ENCODE measurements at places on chromosomes 6 and 20.

- no peak for DNase-seq
Measured at GRCh38 chr20:63507083-63507743, 8.3 kb upstream of the EEF1A2 start.

DNA sequence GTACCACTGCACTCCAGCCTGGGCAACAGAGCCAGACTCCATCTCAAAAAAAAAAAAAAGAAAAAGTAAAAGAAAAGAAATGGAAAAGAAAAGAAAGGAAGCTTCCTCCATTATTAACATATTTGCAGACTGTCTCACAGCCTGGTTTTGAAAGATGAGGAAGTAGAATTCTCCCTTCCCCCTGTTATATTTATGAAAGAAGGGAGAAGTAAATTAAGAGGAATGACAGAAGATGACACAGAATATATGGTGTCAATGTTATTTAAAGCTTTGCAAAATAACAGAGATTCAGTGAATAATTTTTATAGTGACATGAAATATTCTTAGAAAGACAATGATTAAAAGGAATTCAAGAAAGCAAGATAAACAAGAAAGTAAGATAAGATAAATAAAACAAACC lies 83.7 kb upstream of the PRSS16 start:
- no peak for DNase-seq

DNA sequence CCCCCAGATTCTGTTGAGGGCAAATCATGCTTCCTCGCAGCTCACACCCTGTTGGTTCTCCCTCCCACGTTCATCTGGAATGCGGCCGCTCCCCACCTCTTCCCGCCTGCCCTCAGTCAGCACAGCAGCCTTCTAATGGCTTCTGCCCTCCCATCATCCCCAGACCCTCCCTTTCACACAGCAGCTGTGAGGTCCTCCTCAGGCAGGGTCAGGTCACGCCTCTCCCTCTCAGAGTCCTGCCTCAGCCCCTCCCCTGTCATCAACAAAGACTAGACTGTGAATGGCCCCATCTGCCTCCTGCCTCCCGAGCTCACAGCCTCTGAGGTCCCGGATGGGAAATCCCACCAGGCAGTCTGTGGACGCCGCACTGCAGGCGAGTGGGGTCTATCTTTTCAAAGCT lies 7.9 kb upstream of the BHLHE23 start:
- DNase-seq, result no peak

GRCh38 chr6:136226674-136227377 lies 23.3 kb downstream of the MTFR2 start:
- DNase-seq, result no peak

GRCh38 chr6:46538800-46539480 lies 47.7 kb upstream of the RCAN2 start:
- DNase-seq, result no peak

- DNase-seq, result no peak
Measured at GRCh38 chr6:159854959-159855358, 35.8 kb upstream of the MAS1 start.

GRCh38 chr6:155026022-155026705 lies 31.0 kb downstream of the TIAM2 start:
- DNase-seq, result no peak

GRCh38 chr6:52872031-52872430 lies 31.4 kb upstream of the GSTA5 start:
- DNase-seq, result no peak

GRCh38 chr20:5056801-5057599 lies 55.7 kb upstream of the SLC23A2 start:
- DNase-seq, result peak; percentile 85

- no peak for DNase-seq
Measured at GRCh38 chr6:53605543-53606235, 59.9 kb downstream of the KLHL31 start.

DNA sequence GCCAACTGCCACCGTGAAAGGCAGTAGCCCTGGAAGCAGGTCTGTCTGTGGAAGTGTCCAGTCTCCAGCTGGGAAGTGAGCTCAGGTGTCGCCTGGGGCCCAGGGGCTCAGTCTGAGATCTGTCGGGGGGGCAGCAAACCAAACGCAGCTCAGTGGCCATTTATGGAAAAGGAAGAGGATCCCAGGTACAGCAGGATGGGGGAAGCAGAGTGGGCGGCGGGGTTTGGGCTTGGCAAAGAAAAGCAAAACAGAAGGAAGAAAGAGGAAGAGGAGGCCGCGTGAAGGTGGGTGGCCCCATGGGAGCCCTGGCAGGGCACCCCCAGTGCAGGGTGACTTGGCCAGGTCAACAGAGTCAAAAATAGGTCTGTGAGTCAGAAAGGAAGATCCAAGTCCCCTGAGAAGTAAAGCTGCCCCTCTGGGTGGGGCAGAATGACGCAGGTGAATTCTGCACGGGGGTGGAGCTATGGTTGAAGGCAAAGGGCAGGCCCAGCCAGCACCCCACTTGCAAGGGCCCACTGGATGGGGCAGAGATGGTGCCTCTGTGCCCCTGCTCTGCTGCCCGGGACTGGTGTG lies 5.3 kb downstream of the PXDC1 start:
- no peak for DNase-seq

DNA sequence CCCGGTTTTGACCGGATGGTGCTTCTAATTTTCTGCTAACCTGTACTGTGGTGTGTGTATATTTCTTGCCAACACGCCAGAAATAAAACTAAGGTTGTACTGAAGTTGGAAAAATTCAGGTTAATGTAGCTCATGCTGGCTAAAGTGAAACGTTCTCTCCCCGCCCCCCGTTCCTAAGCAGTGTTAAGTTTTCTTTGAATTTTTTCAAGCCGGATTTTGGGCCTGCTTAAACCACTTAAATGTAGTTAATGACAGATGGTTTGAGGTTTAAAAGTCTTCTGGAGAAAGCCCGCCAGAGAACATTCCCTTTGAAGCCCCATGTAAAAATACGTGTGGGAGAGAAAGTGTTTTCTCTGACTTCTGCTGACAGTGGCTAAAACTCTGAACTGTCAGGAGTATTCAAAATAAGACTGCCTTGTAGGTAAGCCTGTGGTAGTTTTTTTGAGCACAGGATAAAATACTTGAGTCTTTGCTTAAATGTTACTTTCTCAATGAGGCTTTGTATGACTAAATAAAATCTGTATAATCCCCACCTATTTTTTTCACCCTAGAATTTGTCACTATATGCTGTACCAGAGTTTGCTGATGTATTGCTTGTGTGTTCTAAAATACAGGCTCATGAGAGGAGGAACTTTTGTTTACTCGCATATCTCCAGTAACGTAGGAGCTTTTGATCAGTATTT lies 101.3 kb downstream of the OR2B2 start:
- peak; percentile 71 for DNase-seq

DNA sequence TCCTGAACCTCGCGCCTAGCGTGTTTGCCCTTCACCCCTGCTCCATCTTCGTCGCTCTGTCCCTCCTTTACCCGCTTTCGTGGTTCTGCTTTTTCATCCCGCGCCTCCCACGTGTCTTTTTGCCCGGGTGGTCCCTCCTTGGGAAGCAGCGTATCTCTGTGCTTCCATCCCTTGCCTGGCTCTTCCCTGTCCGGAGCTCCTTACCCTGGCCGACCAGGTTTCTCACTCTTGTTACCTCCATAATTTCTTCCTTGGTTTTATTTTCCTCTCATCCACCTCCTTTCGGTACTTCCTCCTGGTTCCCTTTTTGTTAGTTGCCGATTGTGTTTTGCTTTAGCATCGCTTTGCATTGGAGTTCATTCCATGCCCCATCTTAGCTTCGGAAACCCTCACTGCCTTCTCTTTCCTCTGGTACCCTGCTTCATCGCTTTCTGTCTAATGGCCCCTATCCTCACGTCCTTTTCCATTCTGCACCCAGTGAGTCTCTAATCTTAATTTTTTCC lies 735 bp downstream of the FAM135A start:
- peak; percentile 23 for DNase-seq

DNA sequence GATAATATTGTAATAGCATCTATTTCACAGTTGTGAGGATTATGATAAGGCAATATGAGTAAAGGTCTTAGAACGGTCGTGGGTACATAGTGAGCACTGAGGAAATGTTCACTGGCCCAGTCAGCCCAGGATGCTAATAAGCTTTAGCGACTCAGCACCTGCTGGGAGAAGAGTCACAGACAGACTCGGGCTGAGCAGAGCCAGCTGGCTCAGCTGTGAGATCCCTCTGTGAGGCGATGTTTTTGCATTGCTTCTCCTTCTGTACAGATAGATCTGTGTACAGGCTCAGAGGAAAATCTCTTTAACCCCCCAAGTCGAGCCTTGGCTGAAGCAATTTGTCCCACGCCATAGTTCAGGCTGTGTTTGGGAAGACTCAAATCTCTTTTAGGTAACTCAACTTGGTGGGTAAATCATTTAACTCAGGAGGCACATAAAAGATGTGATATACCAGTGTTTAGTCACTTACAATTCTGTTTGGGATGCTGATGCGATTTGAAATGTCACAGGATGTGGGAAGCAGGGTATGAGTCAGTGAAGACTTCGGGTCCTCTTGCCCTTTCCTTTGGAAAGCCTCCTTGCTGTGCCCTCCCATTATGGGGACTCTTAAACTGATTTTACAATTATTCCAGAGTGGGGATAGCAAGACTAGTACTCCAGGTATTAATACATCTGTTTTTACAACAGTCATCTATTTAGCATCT lies 53.1 kb downstream of the PHACTR1 start:
- DNase-seq, result no peak

DNA sequence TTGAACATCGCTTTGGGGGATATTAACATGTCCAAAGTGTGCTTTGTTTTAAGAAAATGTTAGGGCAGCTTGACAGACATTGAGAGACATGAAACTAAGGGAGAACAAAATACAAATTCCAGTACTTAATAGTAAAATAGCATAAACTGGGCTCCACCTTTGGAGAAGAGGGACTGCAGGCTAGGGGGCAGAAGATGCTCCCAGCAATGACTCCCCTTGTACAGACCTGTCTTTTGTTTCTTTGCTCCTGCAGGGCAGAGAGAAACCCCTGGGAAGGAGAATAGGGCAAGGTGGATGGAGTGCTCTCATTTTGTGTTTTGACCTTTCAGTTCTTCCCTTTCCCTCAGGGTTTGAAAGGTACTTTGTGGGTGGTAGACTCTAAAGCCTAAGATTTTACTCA lies 115.6 kb upstream of the PLCB4 start:
- DNase-seq, result no peak

DNA sequence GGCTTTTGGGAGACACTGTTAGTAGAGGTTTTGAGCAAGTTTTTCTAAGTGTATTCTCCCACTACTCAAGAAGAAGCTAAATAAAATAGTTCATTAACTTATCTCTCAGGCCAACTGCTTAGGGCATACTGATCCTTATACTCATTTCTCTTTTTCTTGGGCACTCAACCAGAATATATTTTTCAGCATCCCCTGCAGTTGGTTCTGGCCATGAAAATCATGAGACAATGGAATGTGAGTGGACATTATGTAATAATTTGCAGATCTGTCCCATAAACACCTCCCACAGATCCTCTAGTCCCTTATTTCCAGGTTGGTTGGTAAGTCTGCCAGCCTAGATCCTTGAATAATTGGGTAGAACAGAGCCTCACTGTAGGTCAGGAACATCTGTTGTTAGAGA lies 136.7 kb downstream of the AIG1 start:
- DNase-seq, result no peak

DNA sequence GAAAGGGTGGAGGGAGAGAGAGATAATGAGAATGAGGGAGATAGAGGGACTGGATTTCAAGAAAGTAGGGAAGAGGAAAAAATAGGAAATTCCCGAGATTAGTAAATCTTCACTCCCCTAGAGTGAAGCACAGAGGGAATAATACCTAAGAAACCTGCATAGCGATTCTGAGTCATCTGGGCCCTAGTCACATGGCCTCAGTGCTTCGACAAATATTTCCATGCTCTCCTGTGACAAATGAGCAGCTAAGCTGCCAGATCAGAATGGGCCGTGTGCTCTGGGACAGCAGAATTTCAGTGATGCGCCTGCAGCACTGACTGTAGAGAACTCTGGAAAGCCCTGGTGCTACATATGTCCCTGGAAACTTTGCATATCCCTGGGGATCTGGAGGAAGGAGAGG lies 48.6 kb upstream of the GRIK2 start:
- no peak for DNase-seq

- peak; percentile 46 for DNase-seq
Measured at GRCh38 chr20:62602550-62602949, 39.8 kb upstream of the SLCO4A1 start.

- no peak for DNase-seq
Measured at GRCh38 chr6:81788748-81789147, 36.3 kb upstream of the TENT5A start.

GRCh38 chr6:94175465-94175864 lies 756.1 kb upstream of the EPHA7 start:
- no peak for DNase-seq

- no peak for DNase-seq
Measured at GRCh38 chr6:11999246-11999645, 12.9 kb upstream of the HIVEP1 start.

DNA sequence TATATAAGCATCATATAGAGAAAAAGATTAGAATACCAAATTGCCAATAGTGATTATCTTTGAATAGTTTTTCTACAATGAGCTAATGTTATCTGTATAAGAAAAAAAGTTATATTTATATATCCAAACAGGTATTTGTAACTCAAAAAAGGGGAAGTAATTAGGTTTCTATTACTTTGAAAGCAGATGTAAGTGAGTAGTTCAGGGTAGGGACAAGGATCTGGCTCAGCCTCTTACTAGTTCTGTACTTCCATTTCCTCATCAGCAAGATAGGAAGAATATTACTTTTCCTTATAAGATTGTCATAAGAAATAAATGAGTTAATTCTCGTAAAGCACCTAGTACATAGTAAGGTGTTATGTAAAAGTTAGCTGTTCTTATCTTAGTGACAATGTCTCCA lies 32.2 kb downstream of the AHI1 start:
- no peak for DNase-seq

- DNase-seq, result peak; percentile 48
Measured at GRCh38 chr6:28982476-28983266, 22.4 kb downstream of the ZNF311 start.

GRCh38 chr20:38534756-38535155 lies 46.2 kb upstream of the ADIG start:
- DNase-seq, result peak; percentile 8

- DNase-seq, result no peak
Measured at GRCh38 chr6:141123049-141123448, 1009.7 kb upstream of the GJE1 start.

DNA sequence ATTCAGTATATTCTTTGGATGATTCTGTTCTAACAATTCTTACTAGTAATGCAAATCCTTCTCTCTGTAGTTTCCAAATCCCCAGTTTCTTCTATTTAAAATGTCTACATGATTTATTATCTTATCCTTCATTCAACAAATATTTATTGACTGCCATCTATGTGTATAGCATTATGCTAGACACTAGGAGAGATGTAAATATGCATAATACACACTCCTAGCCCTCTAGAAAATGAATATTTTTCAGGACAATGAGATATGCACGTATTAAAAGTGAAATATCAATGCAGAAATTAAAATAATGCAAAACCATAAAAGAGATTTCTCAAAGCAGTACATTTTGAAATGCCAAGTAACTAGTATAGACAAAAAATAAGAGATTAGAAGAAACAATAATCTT lies 293.5 kb upstream of the CNR1 start:
- no peak for DNase-seq
